ENCODE measurements at places on chromosomes 1 and 21.

GRCh38 chr1:167423684-167424619 is 94.4 kb downstream of the CD247 start:
- DNase-seq, result no peak

GRCh38 chr1:110585481-110585880 is 20.7 kb downstream of the KCNA2 start:
- DNase-seq, result no peak

GRCh38 chr21:32335601-32336575 is 37.2 kb downstream of the MRAP start:
- no peak for DNase-seq

DNA sequence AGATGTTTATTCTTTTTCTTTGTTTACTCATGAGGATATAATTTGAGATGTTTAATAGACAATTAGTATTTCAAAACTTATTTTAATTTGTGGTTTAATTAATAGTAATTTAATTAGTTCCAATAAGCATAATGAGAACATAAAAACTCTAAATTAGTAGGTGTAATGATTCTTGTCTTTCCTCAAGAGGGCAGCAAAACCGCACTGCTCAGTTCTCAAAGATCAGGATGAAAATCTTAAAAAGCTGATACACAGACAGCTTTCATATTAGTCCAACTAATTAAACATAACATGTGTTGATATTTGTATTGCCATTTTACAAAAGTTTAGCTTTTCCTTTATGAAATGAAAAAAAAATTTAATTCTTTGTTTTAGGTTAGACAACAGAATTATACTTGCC is 106.7 kb upstream of the C21orf91 start:
- DNase-seq, result no peak

GRCh38 chr21:37675202-37675801 is 241.0 kb downstream of the KCNJ6 start:
- peak; percentile 41 for DNase-seq

GRCh38 chr1:21251773-21252471 is 38.3 kb downstream of the ECE1 start:
- DNase-seq, result no peak

DNA sequence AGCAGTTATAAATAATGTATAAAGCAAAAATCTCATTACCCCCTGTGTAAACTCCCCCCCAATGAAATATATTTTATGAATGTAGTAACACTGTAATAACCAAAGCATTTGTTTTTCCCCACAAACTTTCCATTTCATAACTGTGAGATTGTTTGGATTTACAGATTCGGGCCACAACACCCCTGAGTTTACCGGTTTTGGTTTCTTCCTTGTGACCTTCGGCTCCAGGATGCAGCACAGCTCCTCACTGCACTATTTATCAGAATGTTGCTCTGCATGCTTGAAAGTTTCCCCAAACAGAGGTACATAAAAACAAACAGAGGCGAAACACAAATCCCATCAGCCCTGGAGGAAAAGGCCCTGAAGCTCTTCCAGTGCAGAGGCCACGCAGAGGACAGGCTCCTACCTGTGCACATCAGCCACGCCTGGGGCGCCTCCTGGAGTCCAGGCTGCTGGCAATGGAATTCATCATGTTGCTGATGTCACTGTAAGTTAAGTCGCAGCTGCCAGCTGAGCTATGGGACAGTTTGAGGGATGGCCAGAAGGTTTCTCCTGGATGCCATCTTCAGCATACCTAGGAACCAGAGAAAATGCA is 122.0 kb downstream of the LMO4 start:
- DNase-seq, result peak; percentile 15

DNA sequence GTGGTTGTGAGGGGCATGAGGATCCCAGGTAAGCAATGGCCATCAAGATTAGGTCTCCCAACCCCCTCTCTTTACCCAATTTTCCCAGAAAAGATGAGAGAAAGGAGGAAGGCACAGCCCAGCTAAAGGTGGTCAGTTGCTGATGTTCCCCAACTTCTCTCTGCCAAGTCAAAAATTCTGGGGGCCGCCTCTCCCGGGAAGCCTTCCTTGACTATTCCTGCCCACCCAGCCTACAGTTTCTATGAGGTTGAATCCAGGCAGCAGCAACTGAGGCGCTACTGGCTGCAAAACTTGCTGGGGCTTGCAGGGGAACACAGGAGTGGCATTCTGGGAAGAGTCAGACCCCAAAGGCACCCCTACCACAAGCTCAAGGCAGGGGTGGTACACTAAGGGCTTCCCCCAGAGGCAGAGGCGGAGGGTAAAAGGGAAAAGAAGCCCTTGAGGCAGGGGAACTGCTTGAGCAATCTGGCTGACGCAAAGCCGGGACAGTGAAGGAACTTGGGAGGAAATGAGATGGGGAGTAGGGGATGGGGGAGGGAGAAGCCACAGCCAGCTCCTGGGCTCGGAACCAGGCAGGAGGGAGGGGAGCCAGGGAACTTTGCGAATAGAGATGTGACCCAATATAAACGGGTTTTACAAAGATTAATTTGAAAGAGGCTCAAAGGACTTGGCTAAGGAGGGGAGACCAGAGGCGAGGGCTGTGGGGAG is 31.2 kb downstream of the SDC3 start:
- DNase-seq, result no peak

DNA sequence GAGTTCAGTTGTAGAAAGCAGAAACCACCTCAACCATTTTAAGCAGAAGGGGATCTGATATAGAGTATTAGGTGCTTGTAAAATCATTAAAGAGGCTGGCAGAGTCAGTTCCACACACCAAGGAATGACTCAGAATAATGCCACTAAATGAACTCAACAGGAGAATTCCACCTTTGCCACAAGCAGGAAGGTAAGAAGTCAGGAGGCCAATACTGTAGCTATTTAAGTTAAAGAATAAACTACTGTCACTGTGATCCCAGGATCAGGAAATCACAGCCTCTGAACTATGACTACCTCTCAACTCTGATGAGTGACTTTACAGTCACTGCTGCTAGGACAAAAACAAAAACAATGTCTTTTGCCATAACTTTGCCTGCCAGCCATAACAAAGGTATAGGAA is 52.5 kb upstream of the PRMT6 start:
- DNase-seq, result no peak

DNA sequence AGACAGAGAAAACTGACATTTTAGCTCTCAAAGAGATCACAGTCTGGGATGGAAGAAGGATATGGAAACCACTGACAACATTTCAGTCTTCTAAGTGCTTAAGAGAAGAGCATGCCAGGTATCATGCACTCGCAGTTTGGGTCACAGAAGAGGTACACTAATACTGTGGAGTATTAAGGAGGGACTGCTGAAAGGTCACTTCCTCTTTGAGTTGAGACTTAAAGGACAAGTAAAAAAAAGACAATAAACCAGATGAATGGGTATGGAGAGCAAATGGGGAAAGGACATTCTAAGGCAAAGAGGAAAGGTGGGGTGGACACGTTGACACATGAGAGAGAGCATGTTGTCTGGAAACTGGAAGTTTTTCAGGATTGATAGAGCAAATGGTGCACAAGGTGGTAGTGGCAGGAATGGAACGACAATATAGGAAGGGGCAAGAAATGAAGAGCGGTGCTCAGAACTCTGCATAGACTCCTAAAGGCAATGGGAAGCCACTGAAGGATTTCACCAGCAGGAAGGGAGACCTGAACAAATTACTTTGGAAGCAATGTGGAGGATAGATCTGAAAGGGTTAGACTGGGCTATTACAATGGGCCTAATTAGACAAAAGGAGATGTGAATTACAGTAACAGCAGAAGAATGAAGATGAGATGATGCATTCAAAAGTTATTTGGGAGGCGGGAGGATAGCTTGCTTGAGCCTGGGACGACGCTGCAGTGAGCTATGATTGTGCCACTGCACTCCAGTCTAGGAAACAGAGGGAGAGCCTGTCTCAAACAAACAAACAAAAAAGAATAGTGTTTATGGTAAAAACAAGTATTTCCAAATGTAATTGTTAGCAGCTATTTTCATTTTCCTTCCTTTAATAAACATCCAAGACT is 11.1 kb downstream of the DIPK1A start:
- no peak for DNase-seq

Data from activated T-cell treated with anti-CD3 and anti-CD28 coated beads for 1 hour (primary cell).